ENCODE measurements at places on chromosomes 7 and 10.

GRCh38 chr7:74309181-74309580, 20.0 kb downstream of the CLIP2 start:
- no peak for DNase-seq

GRCh38 chr7:78125884-78126283, 327.3 kb downstream of the PHTF2 start:
- DNase-seq, result no peak

- DNase-seq, result no peak
Measured at GRCh38 chr7:150994141-150994837, 3.5 kb downstream of the NOS3 start.

DNA sequence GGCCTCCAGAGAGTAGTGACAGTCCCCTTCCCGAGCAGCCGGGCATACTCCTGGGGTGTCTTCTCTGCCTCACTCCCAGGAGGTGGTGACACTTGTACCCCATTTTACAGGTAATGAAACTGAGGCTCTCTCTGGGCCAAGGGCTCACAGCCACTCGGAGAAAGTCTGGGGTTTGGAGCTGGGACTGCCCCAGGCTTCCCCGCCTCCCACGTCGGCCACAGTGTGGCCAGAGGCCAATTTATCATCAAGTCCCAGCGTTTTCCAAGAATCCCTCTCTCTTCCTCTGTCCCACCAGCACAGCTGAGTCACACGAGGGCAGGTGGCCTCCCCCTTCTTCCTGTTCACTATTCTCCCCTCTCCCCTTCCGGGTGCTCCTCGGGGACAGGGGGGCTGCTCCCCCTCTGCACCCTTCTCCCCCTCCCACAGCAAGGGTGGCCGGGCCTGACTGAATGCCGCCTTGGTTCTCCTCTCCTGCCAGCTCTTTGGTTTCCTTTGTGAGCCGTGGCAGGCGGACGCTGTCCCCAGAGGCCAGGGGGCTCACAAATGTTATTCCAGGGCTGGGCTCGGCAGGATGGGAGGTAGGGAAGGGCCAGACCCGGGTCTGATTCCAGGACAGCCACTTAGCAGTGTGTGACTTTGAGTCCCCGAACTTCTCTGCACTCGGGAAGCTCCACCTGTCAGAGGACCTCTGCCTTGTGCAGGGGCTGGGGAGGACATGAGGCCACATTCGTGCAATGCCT, 17.7 kb downstream of the CLIP2 start:
- no peak for DNase-seq

- no peak for DNase-seq
Measured at GRCh38 chr10:299969-300368, 164.7 kb downstream of the ZMYND11 start.

GRCh38 chr10:112348759-112349158, 25.2 kb upstream of the ACSL5 start:
- DNase-seq, result no peak

- peak; percentile 83 for DNase-seq
Measured at GRCh38 chr10:122374859-122375678, 561 bp downstream of the PLEKHA1 start.

GRCh38 chr10:12639996-12640944, 290.9 kb downstream of the CAMK1D start:
- DNase-seq, result no peak

DNA sequence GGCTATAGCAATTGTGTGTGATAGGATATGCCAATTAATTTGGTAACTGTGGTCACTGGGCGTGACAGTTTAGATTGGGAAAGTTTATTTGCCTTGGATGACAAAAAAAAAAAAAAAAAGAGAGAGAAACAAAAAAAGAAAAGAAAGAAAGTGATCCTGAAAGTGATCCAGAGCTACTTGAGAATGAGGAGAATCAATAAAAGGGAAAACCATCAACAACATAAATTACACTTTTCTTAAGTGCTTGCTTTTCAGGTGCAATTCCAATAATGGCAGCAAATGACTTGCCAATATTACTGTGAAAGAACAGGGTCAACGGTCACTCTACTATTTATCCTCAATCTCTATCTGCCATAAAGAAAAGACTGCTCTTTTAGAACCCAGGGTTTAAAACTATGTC, 191.8 kb upstream of the SEMA3C start:
- no peak for DNase-seq

DNA sequence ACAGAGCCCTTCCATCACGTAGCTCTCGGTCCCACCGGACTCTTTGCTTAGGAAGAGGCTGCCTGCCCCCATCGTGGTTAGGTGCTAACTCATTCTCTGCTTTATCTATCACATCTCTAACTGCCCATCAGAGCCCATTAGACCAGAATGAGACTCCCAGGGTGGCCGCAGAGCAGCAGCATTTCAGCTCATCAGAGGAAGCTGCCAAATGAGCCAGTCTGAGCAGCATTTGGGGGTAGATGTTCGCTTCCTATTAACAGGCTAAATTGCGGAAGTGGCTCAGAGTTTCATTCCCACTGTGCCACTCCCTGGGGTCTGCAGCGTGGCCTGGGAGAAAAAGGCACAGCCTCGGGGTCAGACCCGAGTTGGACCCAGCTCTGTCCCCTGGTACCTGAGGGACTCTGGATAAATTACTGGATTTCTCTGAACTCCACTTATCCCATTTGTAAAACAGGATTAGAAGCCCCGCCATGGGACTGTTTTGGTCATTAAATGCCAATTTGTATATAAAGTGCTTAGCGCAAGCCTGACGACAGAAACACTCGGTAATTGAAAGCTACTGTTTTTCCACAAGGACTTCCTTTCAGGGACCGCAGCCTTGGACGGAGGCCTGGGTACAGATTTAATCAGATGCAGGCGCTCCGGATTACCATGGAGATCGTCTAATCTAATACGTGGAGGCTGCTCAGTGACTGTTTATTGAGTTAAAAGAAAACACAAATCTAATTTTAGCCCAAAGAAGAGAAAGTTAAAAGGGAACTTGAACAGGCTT, 73.8 kb upstream of the PRLHR start:
- no peak for DNase-seq

GRCh38 chr10:78656417-78657162, 412.2 kb upstream of the ZMIZ1 start:
- no peak for DNase-seq

GRCh38 chr7:72405871-72406270, 6.3 kb downstream of the CALN1 start:
- DNase-seq, result no peak

GRCh38 chr7:43869867-43870240, 537 bp upstream of the MRPS24 start:
- DNase-seq, result peak; percentile 18

DNA sequence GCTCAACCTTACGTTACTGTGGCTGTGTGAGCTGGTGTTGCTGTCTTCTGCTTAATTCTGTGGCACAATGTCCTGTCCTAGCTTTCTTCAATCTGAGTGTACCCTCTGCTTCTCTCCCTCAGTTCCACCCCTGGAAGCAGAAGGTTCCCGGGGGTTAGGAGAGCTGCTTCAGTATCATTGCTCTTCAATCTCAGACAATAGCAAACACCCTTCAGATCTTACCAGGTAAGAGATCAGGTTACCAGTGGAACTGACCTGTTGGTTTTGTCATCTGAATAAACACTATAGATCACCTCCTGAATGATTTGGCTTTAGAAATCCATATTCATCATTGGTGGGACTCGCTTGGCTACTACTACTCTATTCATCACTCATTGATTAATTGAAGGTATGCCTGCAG, 48.4 kb downstream of the DNAJB9 start:
- DNase-seq, result no peak

DNA sequence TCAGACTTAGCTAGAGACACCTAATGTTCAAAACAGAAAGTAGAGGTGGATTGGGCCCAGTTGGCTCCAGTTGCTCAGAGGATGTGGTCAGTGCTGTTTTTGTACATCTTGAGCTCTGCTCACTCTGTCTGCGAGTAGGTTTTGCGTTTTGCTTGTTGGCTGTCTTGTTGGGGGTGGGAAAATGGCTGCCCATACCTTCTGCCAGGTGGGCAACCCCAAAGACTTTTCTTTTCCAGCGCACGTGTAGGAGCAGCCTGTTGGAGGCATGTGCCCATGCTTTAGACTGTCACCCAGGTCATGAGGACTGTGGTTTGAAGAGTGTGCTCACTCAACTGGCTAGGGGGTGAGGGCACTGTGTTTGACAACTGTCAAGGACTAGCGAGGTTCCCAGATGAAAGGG, 73.9 kb downstream of the KAT6B start:
- peak; percentile 52 for DNase-seq

- no peak for DNase-seq
Measured at GRCh38 chr10:93415693-93416092, 66.4 kb downstream of the MYOF start.

DNA sequence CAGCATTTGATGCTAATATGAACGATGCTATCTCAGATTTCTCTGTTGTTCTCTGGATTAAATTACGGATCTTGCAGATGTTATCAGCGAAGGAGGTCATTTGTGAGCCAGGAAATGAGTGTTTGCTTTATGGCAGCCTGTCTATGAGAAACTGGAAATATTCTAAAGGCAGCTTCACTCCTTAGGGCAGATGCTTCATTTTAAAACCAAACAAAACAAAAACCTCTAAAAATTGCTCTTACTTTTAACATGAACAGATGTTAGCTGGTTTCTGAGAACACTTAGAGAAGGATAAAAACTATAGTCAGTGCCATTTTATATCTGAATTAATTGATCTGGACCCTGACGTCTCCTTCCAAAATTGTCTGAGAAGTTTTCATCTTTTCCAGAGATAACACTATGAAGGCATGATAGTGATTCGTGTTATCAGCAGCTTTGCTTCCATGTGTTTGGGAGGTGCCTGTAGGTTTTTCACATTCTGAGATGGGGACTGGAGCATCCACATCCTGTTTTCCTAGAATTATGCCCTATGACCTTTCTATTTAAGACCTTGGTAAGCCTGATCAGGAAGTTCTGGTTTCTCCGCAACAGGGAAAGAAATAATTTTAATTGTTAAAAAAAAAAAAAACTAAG, 53.1 kb downstream of the CPED1 start:
- no peak for DNase-seq

DNA sequence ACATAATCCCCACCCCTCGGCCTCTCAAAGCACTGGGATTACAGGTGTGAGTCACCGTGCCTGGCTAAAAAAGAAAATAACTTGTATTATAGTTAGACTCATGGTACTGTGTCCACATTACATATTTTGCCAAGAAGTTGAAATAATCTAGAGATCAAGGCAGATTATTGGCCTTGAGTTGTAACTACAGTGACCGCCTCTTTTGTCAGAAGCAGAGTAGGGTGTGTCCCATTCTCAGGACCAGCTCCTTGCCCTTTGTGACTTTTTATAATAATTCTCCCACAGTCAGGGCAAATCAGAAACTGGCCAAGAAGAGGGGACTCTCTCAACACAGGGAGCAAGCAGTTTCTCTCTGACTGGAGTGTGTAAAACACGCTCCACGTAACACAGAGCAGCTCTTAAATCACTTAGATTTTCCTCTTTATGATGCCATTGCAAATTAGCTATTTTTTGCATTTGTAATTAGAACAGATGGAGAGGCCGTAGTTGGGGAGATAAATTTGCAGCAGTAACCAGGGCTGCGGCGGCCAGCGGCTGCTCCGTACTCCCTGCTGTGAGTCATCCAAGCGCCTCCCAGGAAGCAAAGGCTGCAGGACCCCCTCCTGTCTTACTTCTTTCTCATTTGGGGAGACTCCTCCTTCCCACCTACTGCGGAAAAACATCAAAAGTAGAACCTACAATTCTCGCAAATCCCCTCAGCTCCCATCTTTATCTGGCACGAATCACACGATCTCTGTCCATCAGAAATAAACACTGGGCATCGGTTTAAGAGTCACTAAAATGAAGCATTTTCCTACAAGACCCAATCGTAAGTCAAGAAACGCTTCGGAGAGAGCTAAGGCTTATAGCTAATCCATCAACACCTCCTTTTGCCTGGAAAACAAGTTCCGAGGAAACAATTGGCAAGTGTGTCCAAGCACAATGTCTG, 32.1 kb upstream of the MSRB2 start:
- no peak for DNase-seq

- DNase-seq, result no peak
Measured at GRCh38 chr10:86345859-86346798, 20.5 kb downstream of the GRID1 start.

DNA sequence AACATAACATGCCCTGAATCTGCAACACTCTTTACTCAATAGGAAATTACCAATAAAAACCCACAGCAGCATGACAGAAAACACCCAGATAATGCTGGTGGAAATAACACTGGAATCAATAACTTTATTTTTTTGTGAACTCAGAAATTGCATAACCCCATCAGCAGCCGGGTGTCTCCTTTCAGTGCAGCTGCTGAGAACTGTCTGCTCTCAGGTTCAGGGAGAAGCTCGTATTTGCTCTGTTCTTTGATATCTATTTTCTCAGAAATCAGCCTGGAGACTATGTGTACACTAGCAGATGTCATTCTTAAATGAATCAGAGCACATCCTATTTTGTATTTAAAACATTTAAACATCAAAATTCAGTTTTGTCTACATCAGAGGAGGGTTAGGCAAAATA, 506.0 kb downstream of the POM121L12 start:
- DNase-seq, result no peak

GRCh38 chr7:45225311-45225947, 67.8 kb downstream of the RAMP3 start:
- no peak for DNase-seq

DNA sequence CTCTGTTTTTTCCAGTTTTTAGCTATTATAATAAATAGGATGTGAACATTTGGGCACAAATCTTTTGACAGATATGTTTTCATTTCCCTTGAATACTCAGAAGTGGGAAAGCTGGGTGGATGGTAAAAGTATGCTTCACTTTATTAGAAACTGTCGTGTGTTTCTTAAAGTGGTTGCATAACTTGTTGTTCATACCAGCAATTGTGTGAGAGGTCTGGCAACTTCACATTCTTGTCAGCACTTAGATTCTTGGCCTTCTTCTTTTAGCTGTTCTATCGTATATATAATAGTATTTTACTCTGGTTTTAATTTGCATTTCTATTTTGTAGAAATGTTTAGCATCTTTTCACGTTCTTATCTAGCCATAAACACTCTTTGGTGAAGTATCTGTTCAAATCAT, 894.4 kb downstream of the KCNMA1 start:
- no peak for DNase-seq

GRCh38 chr7:21146642-21147423, 281.1 kb upstream of the SP4 start:
- no peak for DNase-seq
